Hypothalamus (tissue), 51 donors: ENCODE measurements at places on chromosomes 2 and 18.

DNA sequence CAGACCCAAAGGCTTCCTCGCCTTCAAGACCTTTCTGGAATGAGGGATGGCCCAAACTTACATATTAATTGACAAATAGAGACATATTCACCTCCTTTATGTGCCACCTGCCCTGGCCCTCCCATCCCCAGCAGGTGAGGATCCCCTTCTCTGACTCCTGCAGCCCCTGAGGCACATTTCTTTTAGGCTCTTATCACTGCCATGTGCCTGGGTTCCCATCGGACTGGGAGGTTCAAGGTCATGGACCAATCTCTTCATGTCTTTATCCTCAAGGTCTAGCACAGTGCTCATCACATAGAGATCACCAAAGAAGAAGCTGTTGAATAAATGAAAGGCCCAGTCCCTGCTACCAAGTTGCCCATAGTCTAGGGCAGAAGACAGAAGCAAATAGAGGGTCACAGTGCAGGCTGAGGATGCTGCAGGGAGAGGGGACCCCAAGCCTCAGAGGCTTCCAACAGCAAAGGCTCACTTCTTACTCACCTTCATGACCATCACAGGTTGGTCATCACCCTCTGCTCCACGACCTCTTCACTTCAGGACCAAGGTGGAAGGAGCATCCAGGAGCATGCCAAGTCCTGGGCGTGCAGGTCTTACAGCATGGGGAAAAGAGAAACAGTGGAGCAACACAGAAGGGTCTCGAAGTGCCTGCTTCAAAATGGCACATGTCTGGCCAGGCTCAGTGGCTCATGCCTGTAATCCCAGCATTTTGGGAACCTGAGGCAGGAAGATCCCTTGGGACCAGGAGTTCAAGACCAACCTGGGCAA, 193.9 kb downstream of the SMAD2 start:
- no peak for DNase-seq

GRCh38 chr2:169221745-169222369, 140.5 kb downstream of the LRP2 start:
- no peak for DNase-seq

DNA sequence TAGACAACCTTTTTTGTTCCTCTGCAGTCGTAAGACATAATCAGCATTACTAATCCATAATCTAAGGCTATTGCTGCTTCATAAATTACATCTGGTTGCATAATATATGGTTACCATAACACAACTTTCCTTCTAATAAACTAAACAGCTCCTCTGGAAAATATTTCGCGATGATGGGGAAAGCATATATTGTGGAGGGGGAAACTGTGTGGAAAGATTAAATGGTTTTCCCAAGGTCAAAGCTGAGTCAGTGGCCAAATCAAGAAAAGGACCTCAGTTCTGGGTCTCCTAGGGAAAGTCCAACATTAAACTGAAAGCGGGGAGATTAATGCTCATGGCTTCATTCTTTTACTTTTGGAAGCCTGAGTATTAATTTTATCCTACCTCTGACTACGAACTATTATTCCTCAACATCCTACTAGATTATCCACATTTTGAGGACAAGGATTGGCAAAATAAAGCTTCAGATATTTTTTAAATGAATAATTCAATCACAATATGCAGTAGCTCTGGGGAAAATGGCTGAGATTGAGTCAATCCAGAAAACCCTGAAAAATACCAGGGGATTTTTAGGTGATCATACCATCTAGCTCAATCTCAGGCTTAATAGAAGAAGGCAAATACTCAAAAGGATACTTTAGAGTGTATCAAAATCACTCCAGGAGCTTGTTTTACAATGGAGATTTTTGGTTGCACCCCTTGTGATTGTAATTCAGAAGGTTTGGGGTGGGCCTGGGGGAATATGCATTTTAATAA, 33.8 kb upstream of the STK17B start:
- no peak for DNase-seq

DNA sequence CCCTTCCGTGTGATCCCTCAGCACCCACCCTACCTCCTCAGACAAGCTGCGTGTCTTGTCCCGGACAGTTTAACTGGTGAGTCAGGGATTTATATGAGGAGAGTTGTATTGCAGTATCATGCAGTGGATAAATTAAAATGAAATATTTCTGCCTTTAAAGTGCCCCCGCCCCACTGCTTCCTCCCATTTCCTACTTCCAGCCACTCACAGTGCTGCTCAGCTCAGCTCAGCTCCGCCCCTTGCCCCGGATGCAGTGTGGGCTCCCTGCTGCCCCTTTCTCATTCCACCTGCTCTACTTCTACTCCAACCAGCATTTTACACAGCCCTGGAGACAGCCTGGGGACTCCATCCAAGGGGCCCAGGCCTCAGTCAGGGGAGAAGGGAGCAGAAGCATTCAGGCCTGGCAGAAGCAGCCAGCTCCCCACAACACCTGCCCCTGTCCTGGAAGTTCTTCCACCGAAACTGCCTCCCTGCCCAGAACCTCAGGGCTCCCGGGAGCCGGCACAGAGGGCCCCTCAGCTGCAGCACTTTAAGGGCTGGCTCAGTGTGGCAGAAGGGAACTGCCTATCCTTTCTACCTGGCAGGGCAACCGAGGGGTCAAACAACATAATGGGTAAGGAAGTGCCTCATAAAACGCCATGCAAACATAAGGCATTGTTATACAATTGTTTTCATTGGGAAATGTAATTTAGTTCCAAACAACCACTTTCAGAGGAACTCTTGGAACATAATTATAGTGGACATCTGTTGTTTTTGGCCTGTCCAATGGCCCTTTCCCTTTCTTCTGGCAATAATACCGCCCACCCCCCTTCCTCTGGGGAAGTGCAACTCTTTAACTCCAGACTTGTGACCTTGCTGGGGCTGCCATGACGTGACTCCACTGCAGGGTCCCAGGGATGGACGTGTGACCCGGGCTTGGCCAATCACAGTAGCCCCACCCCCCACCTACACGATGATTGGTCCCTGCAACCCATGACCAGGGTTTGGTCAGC, 102.3 kb downstream of the LIPG start:
- DNase-seq: no peak

DNA sequence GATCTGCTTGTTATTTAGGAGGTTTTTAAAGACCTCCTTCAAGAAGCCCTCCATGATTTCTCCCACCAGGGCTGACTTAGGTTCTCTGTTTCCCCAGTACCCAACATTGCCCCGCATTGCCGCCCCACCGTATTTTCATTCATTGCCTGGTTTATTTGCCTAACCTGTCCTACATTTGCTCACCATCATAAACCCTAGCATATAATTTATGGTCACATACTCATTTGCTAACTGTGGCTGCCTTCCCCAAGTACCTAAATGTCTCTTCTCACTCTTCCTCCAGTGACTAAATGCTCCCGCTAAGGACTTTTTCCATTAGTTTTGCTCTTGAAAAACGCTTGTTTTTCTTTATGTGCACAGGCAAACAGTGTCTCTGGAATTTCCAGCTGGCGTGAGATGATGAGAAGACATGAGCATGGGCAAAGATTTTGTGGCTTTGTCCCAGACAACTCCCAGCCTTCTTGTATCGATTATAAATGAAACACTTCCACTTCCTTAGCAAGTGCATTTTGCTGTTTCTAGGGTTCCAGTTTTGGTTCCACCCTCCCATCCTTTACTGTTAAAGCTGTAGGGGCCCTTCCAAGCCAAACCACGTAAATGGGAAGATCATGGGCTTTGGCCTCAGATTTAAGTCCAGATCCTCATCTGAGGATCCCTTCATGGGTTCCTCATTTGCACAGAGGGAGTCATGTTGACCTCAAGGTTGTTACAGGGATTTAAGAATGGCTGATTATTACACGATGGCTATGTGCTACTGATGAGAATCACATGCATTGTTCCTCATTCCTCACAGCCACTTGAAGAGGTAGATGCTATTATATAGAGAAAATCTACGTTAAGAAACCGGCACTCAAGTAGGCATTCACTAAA, 21.0 kb upstream of the ARMC9 start:
- DNase-seq: no peak

DNA sequence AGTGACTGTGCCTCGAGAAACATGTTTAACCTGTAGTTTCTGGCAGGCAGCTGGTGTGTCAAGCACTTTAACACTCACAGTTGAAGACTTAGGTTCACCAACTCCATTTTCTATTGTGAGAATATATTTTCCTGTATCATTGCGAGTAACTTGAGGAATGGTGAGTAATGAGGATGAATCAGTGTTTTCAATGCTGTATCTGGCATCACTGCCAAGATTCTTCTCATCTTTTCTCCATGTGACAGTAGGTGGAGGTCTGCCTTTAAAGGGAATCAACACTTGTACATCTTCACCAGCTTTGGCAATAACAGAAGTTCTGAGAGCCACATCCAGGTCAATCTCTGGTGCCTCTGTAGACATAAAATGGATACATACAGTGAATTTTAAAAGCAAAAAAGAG, 72.8 kb downstream of the PLEKHA3 start:
- DNase-seq: no peak

GRCh38 chr2:127174136-127174535, 46.0 kb downstream of the CYP27C1 start:
- peak; percentile 39 for DNase-seq

DNA sequence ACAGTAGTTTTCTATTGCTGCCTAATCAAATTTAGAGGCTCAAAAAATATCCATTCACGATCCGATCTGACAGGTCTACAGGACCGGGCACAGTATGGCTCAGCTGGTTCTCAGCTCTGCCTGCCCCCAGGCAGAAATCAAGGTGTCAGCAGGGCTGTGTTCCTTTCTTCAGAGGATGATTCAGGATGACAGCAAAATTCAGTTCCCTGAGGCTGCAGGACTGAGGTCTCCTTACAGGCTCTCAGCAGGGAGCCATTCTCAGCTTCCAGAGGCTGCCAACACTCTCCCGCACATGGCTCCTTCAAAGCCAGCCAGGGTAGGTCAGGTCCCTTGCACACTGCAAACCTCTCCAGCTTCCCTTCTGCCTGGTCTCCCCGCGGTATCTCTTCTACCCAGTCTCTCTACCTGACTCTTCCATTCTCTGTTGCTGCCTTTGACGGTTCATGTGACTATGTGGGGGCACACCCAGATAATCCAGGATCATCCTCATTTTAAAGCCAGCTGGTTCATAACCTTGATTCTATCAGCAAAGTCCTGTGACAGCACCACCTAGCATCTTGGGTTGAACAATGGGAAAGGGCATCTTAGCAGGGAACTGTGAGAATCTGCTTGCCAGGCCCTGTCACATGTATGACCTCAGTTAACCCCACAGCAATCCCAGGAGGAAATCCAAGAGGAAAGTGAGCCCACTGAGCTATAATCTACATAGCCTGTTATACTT, 50.4 kb downstream of the UXS1 start:
- no peak for DNase-seq

DNA sequence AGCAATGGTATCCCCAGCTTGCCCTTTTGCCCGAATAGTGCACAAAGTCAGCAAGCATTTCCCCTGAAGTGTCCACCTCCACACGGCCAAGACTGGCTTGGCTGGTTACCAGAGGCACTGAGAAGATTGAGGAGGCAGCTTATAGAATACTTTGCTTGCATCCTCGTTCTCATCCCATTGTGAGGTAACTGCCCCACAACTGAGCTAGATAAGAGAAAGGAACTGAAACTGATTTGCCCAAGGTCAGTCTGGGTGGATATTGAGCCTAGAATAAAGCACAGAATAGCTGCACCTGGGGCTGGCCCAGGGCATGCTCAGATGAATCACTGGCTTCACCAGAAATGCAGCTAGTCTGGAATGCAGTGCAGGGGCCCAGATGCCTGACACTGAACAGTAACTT, 32.7 kb upstream of the MAP4K3 start:
- DNase-seq: no peak

DNA sequence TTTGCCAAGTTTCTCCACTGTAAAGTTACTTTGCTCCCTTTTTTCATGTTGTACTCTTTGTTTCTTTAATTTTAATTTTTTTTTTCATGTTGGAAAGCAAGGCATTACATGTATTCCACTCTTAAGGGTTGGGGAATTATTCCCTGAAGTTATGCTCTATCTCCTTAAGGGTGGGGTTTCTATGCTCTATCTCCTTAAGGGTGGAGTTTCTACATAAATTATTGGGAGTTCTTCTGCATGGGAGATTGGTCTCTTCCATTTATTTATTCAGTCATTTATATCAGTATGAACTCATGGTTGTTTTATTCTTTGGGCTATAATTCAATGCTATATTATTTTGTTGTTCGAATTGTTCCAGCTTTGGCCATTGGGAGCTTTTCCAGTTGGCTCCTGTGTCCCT, 11.2 kb downstream of the MRPL33 start:
- DNase-seq: no peak

DNA sequence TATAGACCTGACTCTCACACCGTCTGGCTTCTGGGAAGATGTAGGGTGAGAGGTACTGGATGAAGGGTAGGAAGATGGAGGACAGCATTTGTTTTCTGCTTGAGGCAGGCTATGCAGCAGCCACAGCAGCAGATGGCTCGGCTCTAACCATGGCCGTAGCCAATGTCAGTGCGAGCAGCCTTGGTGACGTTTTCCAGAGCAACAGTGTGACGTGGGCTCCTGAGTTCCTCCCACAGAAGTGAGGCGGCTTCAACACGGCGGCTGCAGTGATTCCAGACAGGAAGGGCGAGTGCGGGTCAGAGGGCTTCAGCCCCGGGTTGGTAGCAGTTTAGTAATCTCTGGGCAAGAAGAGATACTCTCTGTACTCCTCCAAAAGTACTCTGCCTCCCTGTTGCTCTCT, 133.0 kb upstream of the MYT1L start:
- no peak for DNase-seq

DNA sequence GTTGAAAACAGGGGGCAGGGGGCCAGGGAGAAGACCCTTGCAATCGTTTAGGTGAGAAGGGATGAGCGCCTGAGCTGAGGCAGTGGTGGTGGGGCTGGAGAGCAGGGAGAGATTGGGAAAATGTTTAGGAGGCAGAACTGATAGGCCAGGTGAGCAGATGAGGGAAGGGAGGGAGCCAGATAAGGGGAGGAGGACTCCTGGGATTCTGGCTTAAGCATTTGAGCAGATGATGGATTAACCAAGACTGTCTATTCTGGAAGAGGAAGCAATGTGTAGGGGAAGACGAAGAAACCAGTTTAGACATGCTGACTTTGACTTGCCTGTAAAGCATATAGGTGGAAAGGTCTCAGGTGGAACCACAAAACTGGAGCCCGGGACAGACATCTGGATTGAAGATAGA, 49.9 kb upstream of the ASPRV1 start:
- no peak for DNase-seq

DNA sequence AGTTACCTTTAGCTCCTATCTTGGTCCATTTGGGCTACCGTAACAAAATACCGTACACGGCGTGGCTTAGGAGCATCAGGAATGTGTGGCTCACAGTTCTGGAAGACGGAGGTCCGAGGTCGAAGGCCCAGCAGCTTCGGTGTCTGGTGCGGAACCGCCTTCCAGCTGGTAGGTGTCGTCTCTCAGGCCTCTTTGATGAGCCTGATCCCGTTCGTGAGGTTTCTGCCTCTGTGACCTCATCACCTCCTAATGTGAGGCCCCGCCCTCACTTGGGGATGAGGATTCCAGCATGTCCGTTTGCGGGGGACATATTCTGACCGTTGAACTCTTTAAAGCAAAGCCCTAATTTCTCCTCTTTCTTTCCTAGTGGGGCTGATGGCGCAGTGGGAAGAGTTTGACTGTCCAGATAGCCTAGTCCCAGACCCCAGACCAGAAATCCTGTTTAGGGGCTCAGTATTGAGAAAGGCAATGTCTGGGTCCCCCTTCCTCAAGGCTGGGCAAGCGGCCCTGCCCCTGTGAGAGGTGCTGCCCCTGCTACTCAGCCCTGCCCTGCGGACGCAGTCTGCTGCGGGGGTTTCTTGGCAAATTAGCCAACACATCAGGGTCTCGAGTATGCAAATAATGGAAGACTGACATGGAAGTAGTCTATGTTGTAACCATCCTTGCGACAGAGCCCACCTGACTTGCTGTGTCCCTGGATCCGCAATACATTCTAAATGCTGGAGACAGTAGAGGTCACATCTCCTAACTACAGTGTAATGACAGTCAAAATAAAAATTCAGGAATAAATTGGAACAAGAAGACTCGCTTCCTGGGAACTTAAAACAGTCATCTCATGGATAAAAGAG, 128.0 kb downstream of the ASB1 start:
- no peak for DNase-seq
